NCI-H2029 (cell line): ENCODE measurements at places on chromosomes 3 and 15.

DNA sequence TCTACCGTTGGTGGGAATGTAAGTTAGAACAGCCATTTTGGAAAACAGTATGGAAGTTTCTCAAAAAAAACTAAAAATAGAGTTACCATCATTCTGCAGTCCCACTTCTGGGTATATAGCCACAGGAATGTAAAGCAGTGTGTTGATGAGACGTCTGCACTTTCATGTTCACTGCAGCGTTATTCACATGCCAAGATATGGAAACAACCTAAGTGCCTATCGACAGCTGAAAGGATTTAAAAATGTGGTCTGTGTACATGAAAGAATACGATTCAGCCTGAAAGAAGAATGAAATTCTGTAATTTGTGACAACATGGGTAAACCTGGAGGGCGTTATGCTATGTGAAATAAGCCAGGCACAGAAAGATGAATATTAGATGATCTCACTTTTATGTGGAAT is 157.7 kb downstream of the THSD4 start:
- DNase-seq = no peak

GRCh38 chr3:187960820-187961219 is 193.1 kb upstream of the LPP start:
- no peak for DNase-seq

DNA sequence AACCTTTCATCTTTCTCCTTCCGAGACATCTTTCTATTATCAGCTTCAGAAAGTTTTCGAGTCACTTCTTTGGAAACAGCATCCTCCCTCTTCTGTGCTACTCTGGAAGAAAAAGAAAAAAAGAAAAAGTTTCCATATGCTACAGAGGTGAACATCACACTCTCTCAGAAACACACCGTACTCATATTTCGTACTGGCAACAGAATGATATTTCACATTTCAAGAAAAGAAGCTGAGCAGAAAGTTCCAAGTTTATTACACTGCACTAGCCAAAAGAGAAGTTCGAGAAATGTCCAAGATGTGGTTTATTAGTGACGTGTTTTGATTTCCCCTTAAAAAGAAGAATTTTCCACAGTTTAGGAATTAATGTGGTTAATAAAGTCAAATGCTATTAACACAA is 6.0 kb downstream of the SSR3 start:
- no peak for DNase-seq

DNA sequence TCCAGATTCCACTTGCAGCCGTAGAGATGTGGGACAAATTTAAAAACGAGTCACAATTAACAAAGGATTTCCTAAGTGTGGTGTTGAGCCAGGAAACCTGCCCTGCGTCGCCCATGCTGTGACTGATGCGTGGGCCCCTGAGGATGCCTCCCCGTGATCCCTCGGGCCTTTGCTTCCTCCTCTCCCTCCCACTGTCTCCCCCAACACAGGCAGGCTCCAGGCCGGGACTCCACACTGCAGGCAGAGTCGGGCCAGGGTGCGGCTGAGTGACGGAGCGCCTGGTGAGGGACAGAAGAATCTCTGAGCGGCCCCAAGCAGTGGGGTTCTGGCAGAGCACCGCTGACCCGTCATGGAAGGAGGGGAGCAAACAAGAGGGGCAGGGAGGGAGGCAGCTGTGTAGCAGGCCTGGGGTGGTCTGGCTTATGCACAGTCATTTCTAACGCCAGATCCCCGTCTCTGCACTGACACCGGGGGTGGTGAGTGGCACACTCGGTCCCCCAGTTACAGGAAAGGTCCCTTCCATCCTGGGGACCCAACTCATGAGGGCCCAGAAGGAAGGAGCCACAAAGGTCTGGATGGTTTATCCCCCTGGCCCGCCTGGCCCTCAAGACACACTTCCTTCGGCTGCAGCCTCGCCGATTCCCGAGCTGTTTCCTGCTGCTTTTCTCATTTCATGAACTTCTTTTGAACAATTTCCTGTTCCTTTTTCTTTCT is 91.0 kb downstream of the XXYLT1 start:
- no peak for DNase-seq

GRCh38 chr3:2958551-2958950 is 151.6 kb downstream of the IL5RA start:
- no peak for DNase-seq

DNA sequence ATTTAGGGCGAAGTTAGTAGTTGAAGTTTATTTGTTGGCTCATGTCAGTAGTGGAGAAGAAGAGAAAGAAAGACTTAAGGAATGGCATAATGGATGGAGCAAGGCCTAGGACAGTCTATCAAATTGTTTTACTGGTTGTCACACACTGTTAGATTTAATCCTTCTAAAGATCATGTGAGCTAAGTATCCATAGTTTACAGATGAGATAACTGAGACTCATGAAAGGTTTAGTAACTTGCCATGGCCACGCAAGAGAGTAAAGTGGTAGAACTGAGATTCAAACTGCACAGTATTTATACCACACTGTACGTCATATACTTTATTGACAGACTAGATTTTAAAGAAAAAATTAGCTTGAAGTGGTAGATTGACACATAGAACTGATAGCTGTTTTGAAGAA is 11.4 kb downstream of the SPRED1 start:
- no peak for DNase-seq

- no peak for DNase-seq
Measured at GRCh38 chr3:152797751-152798432, 37.0 kb upstream of the P2RY1 start.
